ENCODE measurements at places on chromosomes 1 and 21.

DNA sequence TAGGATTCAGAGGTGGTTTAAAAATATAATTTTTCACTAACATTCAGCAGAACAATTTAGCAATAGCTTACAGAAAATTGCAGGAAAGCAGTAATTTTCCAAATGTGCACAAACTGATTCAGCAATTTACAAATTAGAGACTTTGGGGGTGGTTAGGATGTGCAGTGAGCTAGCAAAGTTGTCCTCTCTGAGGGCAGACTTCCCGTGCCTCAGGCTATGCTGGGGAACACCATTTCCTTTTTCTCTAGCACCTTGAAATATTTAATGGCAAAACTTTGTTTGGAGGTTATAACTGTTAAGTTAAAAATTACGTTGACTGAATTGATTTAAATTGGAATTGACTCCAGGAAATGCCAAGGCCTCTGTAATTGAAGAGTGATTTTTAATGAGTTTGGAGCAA, 258.9 kb downstream of the PTBP2 start:
- DNase-seq, result no peak

GRCh38 chr1:97832481-97832880, 88.4 kb downstream of the DPYD start:
- DNase-seq, result no peak

GRCh38 chr1:54791880-54792522, 9.1 kb downstream of the TTC22 start:
- DNase-seq, result peak; percentile 51

- DNase-seq, result no peak
These were observed 60.8 kb downstream of the NDUFS5 start for GRCh38 chr1:39086865-39087409.

GRCh38 chr1:118257946-118258345, 72.9 kb upstream of the SPAG17 start:
- DNase-seq, result no peak

DNA sequence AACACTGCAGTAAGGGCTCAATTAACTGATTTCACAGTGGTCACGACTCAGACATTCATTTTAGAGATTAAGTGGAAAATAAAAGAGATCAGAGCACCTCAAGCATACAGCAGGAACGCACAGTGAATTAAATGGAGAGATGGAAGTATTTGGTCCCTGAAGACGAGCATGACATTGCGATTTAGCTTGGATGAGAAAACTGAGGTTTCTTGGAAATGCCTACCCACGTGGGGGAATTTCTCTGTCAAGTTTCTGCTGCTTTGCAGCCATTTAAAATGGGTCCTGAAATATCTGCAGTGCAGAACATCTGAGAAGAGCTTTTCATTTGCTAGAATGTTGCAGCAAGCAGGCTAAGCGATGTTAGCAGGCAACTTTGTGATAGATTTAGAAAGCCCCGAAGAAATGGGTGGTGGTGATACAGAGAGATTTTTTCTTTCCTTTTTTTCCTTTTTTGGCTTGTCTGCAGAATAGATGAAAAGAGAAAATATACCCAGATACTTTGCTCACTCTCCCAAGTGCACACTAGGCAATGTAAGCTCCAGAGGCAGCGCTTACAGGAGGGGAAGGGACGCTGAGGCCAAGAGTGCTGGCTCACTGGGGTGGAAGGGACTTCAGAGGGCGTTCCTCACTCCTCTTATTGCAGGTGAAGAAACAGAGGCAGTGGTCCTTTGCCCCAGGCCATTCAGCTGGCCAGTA, 258.0 kb downstream of the KCNJ6 start:
- no peak for DNase-seq

DNA sequence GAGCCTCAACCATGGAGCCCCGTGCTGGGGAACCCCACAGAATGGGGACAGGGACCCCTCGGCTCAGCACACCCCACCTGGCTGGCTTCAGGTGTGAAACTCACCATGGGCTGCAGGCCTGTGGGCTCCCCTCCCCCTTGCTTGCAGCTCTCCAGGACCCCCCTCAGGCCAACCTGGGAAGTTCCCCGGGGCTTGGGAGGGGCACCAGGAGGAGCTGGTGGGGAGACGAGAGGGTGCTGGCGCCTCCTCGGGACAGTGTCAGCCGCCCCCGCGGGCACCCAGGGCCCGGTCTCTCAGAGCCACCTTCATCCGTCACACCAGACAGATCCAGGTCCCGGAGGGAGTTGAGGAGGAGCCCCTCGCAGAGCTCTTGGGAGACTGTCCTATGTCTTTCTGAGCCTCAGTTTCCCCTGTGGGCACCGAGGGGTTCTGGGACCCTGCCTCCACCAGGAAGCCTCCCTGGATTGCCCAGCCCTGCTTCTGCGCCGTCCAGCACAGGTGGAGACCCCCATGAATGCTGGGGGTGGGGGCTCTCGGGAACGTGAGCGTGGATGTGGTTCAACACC, 657 bp upstream of the TNFRSF18 start:
- no peak for DNase-seq
